Fibroblast of upper back skin (primary cell): ENCODE measurements at places on chromosomes 5 and 9.

DNA sequence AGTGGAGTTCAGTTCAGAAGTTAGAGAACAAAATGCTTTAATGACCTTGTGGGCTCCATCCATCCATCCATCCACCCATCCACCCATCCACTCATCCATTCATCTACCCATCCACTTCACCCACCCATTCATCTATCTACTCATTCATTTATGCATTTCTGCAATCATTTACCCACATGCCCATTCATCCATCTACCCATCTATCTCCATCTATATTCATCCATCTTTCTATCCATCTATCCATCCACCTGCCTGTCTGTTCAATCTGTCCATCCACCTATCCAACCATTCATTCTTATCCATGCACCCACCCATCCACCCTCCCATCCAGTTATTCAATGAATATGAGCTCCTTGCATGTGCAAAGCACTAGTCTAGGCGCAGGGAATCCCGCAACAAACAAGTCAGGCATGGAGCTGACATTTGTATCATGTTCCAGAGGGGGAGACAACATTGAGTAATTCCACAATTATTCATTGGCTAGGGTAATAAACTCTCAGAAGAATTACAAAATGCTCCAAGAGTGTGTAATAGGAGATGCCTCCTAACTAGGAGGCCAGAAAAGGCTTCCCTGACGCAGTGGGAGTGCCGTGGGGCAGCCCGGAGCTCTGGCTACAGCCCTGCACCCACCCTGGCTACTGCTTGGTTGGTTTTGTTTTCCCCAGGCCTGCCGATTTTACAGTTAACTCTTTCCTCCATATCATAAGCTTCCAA lies 211.2 kb downstream of the NXNL2 start:
- peak; percentile 94 for DNase-seq

DNA sequence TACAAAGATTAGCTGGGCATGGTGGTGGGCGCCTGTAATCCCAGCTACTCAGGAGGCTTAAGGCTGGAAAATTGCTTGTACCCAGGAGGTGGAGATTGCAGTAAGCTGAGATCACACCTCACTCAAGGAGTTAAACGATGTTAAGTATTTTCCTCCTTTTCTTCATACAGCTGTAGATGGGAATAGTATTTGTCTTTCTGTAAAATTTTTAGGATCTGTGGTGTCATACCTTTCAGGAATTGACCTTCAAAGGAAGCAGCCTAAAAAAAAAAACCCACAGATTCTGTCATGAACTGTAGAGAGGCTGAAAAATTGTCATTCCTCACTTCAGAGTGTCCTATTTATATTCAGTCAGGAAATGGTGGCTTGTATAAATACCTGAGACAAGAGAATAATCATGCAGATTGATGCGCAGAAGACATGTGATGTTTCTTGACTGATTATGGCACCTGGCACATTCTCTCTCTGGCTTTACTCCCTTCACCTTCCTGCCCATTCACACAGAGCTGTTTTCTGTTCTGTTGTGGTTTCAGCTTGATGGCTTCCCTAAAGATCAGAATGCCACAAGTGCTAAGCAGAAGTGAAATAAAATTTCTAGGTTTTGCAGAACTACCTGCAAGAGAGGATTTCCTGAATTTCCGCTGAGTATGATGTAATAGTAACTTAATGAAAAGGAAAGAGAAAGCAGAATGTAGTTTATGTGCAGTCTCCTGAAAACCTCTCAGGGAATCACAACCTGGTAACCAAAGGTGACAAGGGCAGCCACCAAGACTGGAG lies 3.8 kb downstream of the IFNA1 start:
- no peak for DNase-seq

DNA sequence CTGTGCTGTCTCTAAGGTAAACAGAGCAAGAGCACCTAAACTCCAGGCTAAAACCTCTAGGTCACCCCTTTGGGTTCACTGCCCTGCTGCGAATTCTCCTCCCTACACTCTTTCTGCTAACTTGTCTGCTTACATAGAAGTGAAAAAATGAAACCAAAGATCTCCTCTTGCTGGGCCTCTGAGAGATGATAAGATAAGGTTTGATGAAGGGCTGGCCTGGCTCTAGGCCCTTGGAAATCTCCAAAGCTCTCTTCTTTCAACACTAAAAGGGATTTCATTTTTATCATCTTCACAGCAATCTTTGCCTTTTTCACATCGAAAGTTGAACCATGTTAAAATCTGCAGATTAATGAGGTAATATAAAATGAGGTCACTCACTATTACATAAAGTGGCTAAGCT lies 450.8 kb upstream of the TLE4 start:
- no peak for DNase-seq

DNA sequence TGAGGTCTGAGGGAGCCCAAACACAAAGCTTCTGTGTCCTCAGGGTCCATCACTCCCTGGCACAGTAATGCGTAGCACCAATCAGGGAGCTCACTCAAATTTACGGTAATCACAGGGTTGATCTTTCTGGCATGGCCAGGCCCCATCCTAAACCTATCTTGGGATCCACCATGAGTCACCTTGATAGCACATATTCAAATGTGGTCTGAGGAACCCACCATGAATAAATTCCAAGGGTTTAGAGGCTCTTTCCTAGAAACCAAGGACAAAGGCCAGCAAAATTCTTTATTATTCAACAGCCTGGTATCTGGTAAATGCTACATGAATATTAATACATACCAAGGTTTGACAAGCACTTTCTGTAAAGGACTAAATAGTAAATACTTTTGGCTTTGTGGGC lies 254.5 kb downstream of the TLR4 start:
- DNase-seq = no peak

- DNase-seq = no peak
Observed at GRCh38 chr9:73423891-73424290, 272.2 kb downstream of the ANXA1 start.

GRCh38 chr9:12817702-12818101 lies 42.9 kb downstream of the LURAP1L start:
- no peak for DNase-seq

DNA sequence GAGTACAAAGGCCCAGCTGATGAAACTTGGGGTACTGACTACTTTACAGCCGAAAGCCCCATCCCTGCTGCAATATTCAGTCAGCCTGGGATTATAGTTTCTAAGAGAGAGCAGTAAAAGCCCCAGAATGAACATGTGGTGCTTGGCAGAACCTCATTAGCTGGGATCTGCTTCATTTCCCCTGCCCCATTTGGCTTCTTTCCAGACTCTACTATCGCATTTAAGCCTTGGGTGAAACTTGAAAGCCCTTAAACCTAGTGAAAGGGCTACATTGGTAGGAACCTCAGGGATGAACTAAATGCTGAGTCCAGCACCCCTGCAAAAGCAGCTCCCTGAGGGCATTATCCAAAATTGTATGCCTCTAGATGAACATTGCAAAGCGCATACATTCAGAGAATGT lies 631.1 kb downstream of the ACTL7B start:
- no peak for DNase-seq

DNA sequence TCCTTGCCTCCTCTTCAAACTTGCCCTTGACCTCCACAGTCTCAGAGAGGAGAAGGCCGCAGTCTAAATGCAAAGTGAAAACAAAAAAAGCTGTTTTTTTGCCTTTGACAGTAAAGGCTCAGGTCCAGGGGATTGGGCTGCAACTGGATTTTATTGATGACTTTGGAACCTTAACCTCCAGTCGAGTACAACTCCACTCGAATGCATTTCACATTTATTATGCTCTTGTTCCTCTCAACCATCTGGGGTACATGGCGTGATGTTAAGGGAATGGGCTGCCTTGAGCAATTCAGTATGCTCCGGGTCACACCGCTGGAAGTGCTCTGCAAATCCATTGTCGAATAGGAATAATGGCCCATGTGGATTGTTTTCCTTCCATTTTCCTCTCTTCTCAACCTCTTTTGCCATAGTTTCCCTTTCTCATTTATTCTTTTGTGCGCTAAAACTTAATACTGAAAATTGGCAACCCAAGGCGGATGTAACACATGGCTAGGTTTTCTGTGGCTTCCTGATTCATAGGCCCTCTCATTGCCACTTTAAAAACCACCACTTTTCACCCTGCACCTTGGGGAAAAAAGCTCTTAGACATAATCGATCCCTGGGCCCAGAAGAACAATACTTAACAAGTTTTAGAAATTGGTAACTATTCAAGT lies 34.3 kb downstream of the ITK start:
- no peak for DNase-seq

GRCh38 chr9:122444041-122444733 lies 33.5 kb downstream of the OR1J1 start:
- DNase-seq = peak; percentile 88

GRCh38 chr5:28014779-28015178 lies 976.4 kb upstream of the CDH9 start:
- DNase-seq = no peak

- DNase-seq = no peak
Observed at GRCh38 chr5:1383886-1384401, 39.0 kb upstream of the CLPTM1L start.

DNA sequence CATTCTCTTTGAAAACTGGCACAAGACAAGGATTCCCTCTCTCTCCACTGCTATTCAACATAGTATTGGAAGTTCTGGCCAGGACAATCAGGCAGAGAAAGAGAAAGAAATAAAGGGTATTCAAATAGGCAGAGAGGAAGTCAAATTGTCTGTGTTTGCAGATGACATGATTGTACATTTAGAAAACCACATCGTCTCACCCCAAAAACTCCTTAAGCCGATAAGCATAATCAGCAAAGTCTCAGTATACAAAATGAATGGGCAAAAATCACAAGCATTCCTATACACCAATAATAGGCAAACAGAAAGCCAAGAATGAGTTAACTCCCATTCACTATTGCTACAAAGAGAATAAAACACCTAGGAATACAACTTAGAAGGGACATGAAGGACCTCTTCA lies 21.0 kb upstream of the EPB41L4A start:
- no peak for DNase-seq

DNA sequence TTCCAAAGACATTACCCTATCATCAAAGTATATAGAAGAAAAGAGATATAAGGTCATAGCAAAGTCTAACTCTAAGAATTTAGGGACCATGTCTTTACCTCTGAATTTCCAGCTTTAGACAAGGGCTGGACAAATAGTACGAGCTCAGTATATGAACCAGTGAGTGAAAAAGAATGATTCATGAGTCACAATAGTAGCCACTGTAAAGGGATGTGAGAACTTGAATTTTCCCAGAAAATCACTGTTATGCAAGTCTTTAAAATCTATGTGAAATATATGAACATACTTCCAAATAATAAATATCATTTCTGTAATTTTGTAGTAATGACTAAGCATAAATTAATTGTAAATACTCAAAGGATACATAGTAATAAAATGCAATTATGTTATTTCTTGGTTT lies 305.9 kb upstream of the PRR16 start:
- no peak for DNase-seq

GRCh38 chr9:27347889-27348288 lies 50.9 kb upstream of the EQTN start:
- no peak for DNase-seq

DNA sequence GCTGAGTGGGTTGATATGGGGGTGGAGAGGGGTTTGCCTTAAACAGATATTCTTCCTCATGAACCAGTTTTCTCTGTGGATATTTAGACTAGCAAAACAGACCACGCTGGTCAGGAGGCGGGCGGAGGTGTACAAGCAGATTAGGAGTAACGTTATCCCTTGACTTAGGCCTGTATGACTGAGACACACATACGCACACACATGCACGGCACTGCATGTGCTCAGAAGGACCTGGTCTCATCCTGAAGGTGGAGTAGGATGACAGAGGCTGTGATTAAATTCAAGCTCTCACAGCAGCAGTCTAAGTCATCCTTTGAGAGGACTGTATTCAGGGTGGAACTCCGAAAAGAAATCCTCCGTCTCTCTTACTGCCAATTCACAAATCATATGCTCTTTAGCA lies 209.7 kb downstream of the DIRAS2 start:
- DNase-seq = no peak

DNA sequence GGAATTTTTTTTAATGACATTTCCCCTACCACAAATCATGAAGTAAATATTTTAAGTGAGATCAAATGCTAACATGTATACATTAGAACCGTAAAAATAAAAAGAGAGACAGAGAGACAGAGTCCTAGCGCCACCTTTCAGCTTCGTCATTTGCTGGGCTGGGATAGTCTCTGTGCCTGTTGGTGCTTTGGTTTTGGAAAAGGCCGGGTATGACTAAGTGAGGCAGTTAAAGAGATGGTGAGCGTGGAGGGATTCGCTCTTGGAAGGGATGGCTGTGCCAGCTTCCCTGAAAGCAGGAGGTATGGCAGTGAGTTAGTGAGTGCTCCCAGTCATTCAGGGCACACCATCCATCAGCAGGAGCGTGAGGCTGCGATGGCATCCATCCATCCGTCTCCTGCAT lies 729.6 kb upstream of the WWC1 start:
- no peak for DNase-seq

GRCh38 chr5:79975422-79975821 lies 15.6 kb downstream of the MTX3 start:
- peak; percentile 21 for DNase-seq

GRCh38 chr9:75023846-75024245 lies 4.2 kb downstream of the CARNMT1 start:
- DNase-seq = no peak

- no peak for DNase-seq
Observed at GRCh38 chr9:121999556-121999955, 93.6 kb downstream of the TTLL11 start.

GRCh38 chr5:172956936-172957335 lies 2.3 kb upstream of the RPL26L1 start:
- no peak for DNase-seq

- DNase-seq = peak; percentile 58
Observed at GRCh38 chr5:133527311-133527710, 85.0 kb downstream of the FSTL4 start.

GRCh38 chr9:19992556-19992955 lies 203.7 kb upstream of the SLC24A2 start:
- DNase-seq = peak; percentile 74

DNA sequence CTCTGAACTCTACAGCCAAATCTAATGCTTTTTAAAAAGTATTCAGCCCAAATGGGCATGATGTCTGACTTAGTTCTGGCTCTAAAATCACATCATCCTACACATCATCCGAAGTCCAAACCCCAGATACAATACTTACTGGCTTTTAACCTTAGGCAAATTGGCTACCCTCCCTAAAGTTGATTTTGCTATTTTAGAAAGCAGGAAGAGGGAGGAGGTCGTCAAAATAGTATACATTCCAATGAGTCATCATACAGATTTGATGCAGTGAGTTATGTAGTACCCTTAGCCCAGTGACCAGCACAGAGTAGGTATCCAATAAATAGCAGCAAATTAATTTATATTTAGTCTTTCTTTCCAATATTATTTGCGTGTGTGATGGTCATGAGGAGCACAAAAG lies 582.0 kb upstream of the TUSC1 start:
- peak; percentile 69 for DNase-seq

DNA sequence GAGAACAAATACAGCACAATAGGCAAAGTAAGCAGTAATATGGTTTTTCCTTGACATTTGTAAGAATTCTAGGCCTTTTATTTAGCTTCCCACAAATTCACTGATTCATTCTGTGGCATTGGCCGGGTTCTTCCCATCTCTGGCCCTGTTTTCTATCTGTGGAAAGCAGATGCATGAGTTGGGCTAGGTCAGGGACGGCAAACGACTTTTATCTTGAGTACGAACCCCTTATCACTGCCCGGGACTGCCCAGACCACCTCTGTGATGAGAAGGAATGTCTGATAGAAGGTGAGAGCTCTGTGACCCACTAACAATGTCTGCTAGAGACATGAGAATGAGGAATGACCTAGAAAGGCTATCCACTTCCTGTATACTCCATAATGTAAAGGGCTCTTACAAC lies 35.4 kb upstream of the ADAM19 start:
- DNase-seq = no peak
